ENCODE measurements at places on chromosomes 3 and 15. TPM values are rescaled to one million over a fixed set of nuclear protein-coding genes. Genes with fewer than 3 reads are reported as not detected.

DNA sequence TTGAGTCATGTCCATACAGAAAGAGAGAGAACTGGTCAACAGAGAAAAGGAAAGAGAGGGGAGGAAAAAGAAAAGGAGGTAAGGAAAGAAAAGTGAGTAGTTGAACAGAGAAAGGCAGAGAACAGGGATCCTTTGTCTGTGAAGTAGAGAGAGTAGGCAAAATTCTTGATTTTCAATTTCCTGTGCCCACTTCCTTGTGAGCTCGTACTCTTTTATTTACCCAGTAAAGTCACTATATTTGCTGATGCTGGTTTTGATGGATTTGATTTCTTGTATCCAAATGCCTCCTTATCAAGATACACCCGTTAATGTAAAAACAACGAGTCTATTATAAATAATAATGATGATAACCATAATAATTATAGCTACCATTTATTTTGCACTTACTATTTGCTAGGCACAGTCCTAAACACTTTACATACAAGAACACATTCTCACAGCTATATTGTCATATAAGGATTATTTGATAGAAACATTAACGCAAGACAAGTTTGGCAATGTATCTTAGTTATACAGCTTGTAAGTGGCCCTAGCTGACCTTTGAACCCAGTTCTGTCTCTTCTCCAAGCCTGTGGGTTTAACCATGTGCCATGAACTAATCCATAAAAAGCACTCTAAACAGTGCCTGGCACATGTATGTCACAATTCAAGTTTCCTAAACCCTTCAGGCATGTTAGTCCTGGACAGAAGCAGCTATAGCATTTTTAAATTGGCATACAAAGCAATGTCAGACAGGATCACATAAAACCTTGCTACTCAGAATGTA, 6.7 kb upstream of the P2RY1 start:
- DNase-seq: no peak

ISL2 gene
- total RNA-seq: not detected

GRCh38 chr3:54053882-54054281, 68.5 kb upstream of the CACNA2D3 start:
- no peak for DNase-seq

FAM227B gene
- 8.4 TPM for total RNA-seq

- no peak for DNase-seq
These were observed 22.1 kb upstream of the WDR49 start for GRCh38 chr3:167675848-167676247.

DNA sequence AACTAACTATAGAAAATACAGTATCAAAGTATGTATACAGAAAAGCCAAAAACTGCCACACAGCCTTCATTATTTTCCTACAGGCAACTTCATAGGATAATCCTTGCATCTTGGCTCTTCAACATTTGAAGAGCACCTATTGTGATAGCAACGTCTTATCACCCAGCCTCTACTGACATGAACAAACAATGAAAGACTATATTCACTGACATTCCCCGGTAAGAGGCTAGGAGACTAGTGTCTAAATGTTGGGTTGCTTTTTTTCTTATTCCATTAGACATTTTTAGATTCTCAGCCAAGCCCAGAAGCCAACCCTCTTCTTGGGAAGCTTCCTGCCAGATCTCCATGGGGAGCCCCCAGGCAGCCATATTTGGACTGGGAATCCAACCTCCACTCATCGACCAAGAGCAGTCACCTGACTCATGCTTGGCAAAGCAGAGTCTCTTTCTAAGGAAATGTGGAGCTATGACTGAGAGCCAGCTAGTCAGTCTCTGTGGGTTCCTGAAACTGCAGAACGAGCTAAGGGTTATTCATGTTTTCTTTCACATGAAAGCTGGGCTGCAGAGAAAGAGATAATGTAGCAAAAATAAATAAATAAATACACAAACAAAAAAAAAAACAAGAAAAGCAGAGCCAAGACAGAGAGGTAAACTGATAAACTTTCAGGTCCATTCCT, 227.5 kb downstream of the MAGI1 start:
- no peak for DNase-seq

DNA sequence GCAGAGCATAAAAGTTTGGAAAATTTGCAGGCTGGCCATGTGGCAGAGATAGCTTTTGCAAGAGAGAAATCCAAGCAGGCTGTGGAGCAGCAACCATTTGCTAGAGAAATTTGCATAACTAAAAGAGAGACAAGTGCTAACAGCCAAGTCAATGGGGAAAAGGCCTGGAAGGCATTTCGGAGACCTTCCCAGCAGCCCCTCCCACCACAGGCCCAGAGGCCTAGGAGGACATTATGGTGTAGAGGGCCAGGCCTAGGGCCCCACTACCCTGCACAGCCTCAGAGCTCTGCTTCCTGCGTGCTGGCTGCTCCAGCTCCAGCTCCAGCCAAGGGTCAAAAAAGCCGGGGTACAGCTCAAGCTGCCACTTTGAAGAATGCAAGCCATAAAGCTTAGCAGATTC, 82.7 kb downstream of the MYO5A start:
- no peak for DNase-seq

ARGFX gene
- not detected for total RNA-seq

CATSPER2 gene
- 1.2 TPM for total RNA-seq

SCN5A gene
- 4.3 TPM for total RNA-seq

GASK1A gene
- 1.1 TPM for total RNA-seq

GRCh38 chr15:68410466-68411342, 21.3 kb downstream of the ITGA11 start:
- no peak for DNase-seq

GRCh38 chr15:80936288-80937078, 53.1 kb downstream of the MESD start:
- no peak for DNase-seq

- peak; percentile 47 for DNase-seq
These were observed 61.4 kb downstream of the GOLIM4 start for GRCh38 chr3:168034152-168034928.

CIP2A gene
- total RNA-seq: 0.61 TPM

DNA sequence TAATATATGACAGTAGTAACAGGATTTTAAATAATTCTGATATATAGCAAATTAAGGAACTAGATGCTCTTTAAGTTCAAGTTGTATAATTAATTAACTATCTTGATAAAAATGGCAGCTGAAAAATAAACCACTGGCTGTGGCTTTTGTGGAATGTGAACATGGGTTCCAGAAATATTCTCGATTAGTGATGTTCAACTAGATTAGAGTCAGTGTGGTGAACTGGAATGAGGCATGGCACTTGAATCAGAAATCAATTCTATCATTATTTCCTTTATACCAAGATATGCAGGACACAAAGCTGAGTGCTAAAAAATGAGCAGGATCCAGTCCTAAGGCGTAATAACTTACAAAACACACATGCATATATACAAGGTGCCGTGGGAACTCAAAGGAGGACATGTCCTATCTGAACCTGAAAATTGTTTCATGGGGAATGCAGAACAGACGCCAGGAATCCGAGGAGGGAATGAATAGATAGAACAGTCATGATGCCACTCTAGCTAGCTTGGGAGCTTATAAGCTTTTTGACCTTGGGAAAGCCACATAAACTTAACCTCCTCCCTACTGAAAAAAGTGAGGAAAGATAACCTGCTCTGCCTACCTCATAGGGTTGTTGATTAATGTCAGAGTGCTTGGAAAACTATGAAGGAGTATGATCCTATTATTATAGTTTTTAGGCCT, 402.4 kb downstream of the PLCL2 start:
- DNase-seq: no peak
